ENCODE measurements at places on chromosomes 5 and 9.

- H3K27ac ChIP-seq = no peak overlapping the region
- peaks cover 14% of the 10 kb centered on the region for H3K4me1 ChIP-seq
Measured at GRCh38 chr9:88786291-88787079, 204.8 kb upstream of the S1PR3 start.

DNA sequence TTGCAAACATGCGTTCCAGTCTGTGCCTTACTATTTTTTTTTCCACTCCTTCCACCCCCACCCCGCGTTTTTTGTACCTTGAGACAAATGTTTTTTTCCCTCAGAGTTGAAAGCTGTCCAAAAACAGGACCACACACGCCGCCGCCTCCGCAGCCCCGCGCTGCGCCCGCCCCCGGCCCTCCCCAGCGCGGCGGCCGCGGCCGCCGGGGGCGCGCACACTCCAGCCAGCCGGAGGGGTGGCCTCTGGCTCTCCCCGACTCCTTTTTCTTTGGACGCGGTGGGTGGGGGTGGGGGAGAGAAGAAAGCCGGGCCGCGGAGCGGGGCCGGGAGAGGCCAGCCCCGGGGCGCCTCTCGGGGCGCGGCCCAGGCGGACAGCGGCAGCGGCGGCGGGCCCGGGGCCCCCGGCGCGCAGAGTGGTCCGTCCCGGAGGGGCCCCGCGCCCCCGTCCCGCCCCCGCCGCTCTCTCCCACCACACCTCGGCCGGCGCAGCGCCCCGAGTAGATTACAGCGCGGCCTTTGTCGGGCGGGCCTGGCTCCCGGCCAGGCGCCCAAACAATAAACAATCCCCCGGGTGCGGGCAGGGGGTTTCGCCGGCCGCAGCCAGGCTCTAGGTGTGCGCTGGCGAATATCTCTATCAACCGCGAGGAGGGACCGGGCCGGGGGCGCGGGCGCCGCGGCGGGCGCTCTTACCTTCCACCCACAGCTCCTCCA lies 10.9 kb downstream of the PTCH1 start:
- peak overlapping the region; percentile 90 for H3K27ac ChIP-seq
- H3K27me3 ChIP-seq = no peaks in the 10 kb centered on the region
- H3K36me3 ChIP-seq = peaks cover 2% of the 10 kb centered on the region
- H3K4me3 ChIP-seq = peak overlapping the region; percentile 87
- DNase-seq = no peak
- peaks cover 72% of the 10 kb centered on the region for H3K4me1 ChIP-seq

DNA sequence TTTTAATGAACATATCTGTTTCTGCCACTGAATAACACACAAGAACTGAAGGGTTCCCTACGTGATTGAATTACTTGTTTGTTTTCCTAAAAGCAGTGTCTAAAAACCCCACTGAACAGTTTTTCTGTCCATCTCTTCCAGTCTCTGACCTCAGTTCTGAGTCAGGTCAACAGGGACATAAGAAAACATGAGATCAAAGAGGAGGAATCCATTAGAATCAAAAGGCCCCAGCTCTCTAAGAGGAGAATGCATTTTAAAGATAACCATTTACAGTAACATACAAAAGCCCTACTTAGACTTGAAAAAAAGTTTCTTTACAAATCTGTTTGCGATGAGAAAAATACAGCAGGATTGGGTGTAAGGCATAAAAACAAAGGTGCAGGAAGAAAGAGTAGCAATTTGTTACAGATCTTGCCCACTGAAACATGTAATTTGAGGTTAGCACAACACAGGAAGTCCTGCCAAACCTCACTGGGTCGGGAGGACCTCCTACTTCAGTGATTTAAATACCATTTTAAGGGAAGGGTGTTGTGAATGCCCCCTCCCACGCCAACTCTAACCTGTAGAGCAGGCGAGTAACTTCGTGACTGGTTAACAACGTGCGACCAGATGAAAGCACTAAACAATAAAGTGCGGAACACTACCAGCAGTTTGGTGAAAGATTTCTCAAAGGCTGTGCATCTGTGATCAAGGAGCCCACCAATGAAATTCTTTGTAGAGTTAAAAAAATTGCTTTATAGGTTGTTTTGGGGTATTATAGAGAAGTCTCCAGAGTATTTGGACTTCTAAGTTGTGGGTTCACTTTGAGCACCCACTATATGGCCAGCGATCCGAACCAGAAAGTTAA lies 1.3 kb downstream of the QSOX2 start:
- H3K27me3 ChIP-seq = no peaks in the 10 kb centered on the region
- peak overlapping the region; percentile 90 for H3K4me3 ChIP-seq
- H3K36me3 ChIP-seq = no peaks in the 10 kb centered on the region
- H3K4me1 ChIP-seq = peaks cover 54% of the 10 kb centered on the region
- peak; percentile 42 for DNase-seq
- H3K27ac ChIP-seq = peak overlapping the region; percentile 91

- H3K4me3 ChIP-seq = no peak overlapping the region
- H3K27ac ChIP-seq = no peak overlapping the region
- H3K4me1 ChIP-seq = peaks cover 47% of the 10 kb centered on the region
- H3K27me3 ChIP-seq = no peaks in the 10 kb centered on the region
- no peak for DNase-seq
- H3K36me3 ChIP-seq = peaks cover 3% of the 10 kb centered on the region
Measured at GRCh38 chr9:98249771-98250170, 5.7 kb downstream of the TBC1D2 start.

- H3K36me3 ChIP-seq = no peaks in the 10 kb centered on the region
- DNase-seq = no peak
- H3K4me3 ChIP-seq = no peak overlapping the region
- no peak overlapping the region for H3K27ac ChIP-seq
- H3K27me3 ChIP-seq = no peaks in the 10 kb centered on the region
Measured at GRCh38 chr5:130166839-130167490, 262.7 kb downstream of the CHSY3 start.

DNA sequence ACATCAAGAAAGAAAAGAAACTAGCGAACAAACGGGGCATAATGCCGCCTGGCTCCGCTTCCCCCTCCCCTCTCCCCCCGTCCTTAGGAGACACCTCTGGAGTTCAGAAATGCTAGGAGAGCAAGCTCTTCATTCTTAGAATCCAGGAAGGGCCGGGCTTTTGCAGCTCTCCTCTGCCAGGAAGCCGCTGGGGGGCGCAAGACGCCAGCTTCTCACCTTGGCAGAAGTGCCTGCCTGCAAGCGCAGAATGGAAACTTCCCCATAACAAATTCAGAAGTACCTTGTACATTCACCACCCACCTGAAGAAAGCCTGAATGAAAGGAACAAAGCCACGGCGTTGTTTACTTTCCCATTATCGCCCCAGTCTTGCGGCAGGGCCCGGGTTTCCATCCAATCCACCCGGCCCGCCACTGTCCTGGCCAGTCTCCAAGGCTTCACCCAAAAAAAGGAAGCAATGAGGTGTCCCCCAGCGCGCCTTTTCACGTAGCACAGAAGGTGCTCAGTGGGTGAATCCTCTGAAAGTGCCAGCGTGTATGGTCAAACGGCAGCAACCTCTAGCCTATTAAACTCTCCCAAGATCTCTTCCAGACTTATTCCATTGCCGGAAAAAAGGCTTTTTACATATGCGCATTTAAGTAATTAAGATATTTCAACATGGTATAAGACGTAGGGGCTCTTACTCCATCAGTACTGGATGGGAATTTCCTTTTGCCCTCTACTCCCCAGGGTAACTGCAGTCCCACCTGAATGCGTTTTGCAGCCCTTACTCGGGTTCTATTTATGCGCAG lies 1.6 kb upstream of the GADD45G start:
- peak overlapping the region; percentile 49 for H3K27ac ChIP-seq
- peaks cover 30% of the 10 kb centered on the region for H3K4me1 ChIP-seq
- H3K36me3 ChIP-seq = no peaks in the 10 kb centered on the region
- H3K27me3 ChIP-seq = no peaks in the 10 kb centered on the region

GRCh38 chr9:96219026-96219899 lies 82.7 kb downstream of the HSD17B3 start:
- H3K4me1 ChIP-seq = peaks cover 11% of the 10 kb centered on the region
- peaks cover 45% of the 10 kb centered on the region for H3K27me3 ChIP-seq
- H3K27ac ChIP-seq = no peak overlapping the region
- peak overlapping the region; percentile 14 for H3K4me3 ChIP-seq

- no peak overlapping the region for H3K4me3 ChIP-seq
- no peaks in the 10 kb centered on the region for H3K4me1 ChIP-seq
- H3K27me3 ChIP-seq = peaks cover 14% of the 10 kb centered on the region
Measured at GRCh38 chr9:121800376-121800775, 148.9 kb downstream of the DAB2IP start.

DNA sequence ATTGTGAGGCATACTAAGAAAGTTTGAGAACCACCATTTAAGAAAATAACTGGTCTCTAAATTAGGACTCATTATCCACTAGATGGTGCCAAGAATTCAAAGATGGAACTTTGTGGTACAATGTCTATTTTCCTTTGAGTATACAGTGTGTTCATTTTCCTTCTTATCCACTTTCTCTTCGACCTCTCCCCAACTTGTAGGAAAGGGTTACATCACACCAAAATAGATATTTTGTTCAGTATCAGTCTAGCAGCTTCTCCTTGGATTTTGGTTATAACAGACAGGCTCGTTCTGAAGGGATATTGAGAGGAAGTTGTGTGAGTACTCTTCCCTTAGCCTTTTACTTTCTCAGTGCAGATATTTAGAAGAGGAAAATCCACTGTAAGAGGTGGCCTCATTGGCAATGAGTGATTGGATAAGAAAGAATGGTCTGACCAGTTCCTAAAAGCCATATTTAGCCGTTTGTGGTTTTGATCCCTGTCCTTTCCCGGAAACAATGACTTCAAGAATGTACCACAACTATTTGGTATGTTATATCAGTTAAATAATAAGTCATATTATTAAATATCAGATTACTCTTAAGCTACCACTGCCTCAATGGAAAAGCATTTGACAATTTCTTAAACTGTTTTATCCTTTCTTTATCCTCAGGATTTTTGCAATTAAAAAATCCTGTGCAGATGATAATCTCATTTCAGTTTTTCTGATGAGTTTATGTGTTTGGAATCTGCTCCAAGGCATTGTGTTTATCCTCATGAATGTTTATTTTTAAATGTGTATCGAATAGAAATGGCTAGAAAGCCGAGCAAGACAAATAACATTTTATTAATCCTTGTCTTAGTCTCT lies 69.0 kb upstream of the GRAMD2B start:
- H3K27ac ChIP-seq = no peak overlapping the region
- H3K36me3 ChIP-seq = no peaks in the 10 kb centered on the region
- H3K4me1 ChIP-seq = peaks cover 20% of the 10 kb centered on the region
- DNase-seq = peak; percentile 51
- peak overlapping the region; percentile 59 for H3K4me3 ChIP-seq

DNA sequence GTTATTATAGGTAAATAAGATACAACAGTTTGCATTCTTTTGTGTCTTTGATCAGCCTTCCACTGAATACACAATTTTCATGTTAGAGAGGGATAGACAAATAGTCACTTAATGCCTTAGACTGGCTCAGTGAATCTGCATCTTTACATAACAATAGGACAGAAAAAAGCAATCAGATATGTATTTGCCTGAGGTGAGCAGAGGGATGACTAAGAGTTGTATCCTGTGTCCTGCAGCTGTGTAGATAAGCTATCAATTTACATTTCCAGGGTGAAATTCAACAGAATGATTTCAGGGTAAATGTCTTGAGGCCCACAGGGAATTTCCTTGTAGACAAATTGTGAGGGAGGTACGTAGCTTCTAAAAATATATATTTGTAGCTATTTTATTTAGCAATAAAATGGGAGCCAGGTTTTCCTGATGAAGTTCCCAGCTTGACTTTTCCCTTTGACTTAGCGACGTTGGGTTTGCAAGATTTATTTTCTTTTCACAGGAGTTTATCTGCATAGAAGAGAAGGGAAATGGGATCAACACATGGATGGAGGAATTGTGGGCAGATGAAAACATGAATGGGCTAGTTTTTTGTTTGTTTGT lies 586.1 kb upstream of the CDH6 start:
- no peak for DNase-seq
- no peaks in the 10 kb centered on the region for H3K36me3 ChIP-seq
- no peaks in the 10 kb centered on the region for H3K27me3 ChIP-seq
- H3K4me1 ChIP-seq = no peaks in the 10 kb centered on the region
- no peak overlapping the region for H3K4me3 ChIP-seq

All from naive thymus-derived CD8-positive, alpha-beta T cell (primary cell).